ENCODE measurements at places on chromosomes 6 and 20.

GRCh38 chr6:129748901-129749748 is 39.1 kb upstream of the ARHGAP18 start:
- peak; percentile 19 for DNase-seq

DNA sequence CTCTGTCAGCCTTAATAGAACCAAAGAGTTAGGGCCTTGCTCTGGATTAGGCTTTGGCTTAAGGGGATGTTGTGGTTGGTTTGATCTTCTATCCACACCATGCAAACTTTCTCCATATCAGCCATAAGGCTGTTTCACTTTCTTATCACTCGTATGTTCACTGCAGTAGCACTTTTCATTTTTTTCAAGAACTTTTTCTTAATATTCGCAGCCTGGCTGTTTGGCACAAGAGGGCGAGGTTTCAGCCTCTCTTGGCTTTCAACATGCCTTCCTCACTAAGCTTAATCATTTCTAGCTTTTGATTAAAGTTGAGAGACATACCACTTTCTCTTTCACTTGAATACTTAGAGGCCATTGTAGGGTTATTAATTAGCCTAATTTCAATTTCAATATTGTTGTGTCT is 193.1 kb downstream of the NRN1 start:
- DNase-seq: no peak

DNA sequence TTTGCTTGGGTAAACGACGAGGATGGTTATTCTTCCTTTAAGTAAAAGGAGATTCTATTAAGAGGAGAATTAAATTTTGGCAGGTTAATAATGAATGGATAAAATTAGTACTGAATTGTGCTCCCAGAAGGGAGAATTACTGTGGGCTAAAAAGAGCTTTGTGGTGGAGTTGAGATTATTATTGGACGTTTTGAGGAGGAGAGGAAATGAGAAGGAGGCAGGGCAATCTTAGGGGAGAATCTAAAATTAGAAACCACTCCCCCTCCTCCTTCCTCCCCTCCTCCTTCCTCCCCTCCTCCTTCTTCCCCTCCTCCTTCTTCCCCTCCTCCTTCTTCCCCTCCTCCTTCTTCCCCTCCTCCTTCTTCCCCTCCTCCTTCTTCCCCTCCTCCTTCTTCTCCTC is 331.8 kb downstream of the PRL start:
- no peak for DNase-seq

- no peak for DNase-seq
These were observed 52.8 kb downstream of the FOXC1 start for GRCh38 chr6:1662534-1662933.

DNA sequence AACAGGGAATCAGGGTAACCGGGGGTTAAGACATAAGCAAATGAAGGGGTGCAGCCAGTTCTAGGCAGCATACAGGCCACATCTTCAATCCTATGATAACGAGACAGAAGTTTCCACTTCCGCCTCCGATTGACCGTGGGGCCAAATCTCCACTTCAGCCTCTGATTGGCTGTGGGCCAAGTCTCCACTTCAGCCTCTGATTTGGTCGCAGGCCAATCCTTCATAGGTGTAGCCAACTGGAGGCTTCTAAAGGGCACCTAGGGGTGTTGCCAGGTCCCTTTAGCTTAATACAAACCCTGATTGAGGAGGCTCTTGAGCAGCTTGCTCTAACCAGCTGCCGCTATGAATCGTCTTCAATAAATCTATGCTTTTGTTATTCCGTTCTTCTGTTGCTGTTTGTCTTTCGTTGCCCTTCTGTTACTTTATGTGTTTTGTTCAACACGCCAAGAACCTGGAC is 2.1 kb upstream of the ERGIC3 start:
- peak; percentile 8 for DNase-seq

DNA sequence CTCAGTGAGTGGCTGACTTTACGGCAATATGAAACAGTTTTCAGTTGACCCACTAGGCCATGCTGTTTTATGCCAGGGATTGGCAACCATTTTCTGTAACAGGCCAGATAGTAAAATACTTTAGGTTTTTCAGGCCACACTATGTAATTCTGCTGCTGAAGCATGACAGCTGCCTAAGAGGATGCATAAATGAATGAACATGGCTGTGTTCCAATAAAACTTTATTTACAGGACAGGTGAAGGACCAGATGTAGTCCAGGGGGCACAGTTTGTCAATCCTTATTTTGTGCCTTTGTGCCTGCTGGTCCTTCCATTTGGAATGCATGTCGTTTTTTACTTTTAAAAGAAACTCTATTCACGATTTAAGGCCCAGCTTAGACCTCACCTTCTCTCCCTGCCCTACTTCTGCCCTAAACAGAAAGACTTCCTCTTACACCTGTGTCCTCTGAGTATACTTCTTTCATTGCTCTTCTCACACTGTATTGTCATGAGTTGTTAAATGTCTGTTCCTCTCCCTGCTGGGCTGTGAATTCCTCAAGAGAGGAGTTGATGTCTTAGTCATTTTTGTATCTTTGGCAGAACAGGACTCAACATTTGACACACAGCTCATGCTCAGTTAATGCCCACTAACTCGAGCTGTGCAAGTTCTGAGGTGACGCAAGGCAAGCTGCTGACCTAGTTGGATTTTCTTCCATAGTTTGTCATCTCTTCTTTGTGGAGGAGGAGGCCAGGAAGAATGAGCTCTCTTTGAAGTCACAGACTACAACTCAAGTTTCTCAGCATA is 90.1 kb upstream of the MAP7 start:
- no peak for DNase-seq

DNA sequence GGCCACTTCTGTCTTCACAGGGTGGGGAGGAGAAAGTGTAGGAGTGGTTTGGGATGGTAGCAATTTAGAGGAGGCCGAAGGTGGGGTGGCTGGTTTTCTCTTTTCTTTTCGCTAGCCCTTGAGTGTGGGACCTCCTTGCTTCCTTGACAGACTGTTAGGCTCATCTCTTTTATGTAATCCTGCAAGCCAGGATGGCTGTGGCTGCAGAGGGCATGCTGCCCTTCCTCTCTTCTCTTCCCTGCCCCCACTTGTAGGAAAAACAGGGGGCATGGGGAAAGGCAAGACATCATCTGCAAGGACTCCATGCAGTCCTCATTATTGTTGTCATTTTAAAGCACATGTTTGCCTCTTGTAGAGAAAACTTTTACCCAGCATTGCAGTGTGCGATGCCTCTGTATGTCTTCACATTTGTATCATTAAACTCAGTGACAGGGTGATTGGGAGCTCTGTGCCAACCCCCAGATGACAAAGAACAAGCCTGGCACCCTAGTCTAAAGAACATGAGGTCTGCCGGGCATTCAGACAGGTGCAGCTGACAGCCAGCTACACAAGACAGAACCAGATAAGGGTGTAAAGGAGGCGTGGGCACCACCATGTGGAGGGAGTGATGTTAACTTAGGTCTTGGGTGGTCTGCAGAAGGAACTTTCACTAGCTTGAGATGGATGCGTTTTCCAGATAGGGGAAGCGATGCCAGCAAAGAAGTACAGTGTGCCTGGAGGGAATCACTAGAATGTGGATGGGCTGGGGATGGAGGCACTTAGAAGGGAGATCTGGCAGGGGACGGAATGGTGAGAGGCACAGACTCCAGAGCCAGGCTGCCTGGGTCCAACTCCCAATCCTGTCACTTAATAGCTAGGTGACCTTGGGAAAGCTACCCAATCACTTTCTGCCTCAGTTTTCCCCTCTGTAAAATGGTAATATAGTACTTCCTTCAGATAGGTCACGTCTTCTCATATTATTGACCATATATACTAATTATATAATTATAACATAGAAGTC is 207.6 kb downstream of the TBC1D7 start:
- no peak for DNase-seq

- DNase-seq: no peak
These were observed 1024.3 kb upstream of the EPHA7 start for GRCh38 chr6:94443701-94444100.

GRCh38 chr6:130699742-130700141 is 127.5 kb upstream of the SMLR1 start:
- no peak for DNase-seq

DNA sequence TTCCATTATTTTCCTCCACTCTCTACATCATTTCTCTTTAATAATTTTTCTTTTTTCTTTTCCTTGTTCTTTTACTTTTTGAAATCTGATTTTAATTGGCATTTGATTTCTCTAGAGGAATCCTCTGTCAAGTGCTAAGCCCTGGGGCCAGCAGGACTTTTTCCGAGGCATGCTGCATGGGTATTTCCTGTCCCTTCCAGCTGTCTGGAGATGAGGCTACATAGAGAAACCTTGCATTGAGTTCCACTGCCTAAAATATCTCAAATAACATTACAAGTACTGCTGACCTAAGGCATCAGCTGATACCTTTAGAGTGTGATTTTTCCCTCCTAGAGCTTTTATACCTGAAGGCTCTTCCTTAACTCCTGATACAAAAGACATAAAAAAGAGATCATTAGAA is 6.2 kb downstream of the RNF217 start:
- no peak for DNase-seq

DNA sequence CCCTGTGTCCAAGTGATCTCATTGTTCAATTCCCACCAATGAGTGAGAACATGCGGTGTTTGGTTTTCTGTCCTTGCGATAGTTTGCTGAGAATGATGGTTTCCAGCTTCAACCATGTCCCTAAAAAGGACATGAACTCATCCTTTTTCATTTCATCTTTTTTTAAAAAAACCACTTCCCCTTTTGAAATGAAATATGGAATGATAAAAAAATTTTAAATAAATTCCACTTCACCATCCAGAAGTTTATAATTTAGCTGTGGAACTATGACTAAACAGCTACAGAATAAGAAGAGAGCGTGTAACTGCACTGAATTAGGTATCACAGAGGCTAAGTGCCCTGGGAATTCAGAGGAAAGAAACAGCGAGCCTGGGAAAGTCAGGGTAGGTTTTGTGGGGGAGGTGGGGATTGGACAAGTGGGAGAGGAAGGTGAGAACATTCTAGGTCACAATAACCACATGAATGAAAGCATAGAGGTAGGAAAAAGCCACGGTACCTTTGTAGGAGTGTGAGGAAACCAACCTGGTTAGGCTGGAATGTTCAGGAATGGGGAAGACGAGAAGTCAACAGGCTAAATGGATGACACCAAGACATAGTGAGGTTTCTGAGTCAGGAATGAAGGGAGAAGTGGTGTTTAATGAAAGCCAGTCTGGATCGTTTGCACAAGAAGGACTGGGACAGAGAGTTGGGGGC is 11.0 kb downstream of the TRIM10 start:
- no peak for DNase-seq

DNA sequence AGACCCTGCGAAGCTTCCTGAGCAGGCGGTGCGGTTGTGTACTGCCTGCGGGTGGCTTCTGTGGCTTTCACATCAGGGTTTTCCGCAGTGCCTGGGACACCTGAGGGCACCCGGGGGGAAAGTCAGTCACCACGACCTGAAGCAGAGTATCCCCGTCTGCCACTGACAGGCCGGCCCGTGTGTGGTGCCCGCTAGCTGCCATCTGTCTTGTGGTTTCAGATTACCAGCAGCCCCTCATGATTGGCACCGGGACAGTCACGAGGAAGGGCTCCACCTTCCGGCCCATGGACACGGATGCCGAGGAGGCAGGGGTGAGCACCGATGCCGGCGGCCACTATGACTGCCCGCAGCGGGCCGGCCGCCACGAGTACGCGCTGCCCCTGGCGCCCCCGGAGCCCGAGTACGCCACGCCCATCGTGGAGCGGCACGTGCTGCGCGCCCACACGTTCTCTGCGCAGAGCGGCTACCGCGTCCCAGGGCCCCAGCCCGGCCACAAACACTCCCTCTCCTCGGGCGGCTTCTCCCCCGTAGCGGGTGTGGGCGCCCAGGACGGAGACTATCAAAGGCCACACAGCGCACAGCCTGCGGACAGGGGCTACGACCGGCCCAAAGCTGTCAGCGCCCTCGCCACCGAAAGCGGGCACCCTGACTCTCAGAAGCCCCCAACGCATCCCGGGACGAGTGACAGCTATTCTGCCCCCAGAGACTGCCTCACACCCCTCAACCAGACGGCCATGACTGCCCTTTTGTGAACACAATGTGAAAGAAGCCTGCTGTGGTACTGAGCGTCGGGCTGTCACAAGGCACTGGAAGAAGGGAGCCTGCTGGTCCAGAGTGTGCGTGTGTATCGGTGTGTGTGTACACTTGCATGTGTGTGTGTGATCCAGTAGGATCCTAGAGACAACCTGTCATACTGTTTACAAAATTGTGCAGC is 54.4 kb downstream of the GOPC start:
- DNase-seq: peak; percentile 45

DNA sequence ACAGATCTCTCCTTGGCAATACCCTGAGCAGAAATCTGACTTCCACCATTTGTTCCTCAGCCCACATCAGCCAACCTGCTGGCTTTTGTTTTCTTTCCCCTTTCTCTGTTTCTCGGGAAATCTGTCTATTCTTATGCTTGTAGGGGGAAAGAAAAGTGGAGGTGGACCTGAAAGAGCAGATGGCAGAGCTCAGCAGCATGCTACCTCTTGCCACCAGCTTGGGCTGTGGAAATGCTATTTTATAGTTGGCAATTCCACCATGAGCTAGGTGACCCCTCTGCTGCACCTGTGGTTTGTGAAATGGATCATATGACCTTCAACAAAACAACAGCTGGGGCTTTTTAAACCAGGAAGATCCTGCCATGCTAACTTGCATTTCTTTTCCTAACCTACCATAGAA is 6.8 kb upstream of the SPATS1 start:
- DNase-seq: no peak

DNA sequence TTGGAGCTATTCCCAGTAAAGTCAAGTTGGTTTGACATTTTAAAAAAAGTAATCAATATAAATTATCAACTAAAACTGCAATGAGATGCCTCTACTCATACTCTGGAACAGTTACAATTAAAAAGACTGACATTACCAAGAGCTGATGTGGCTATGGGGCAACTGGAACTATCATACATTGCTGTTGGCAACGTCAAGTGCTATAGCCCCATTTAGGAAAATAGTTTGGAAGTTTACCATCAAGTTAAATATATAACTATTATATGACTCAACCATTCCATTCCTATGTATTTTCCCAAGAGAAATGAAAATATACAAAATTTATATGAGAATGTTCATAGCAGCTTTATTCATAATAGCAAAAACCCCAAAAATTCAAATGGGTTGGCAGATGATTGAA is 111.4 kb upstream of the HDGFL1 start:
- DNase-seq: no peak

Data from CD4-positive, alpha-beta T cell treated with Interferon alpha-2 for 1 hour (primary cell).